ENCODE measurements at places on chromosomes 16 and 17.

- DNase-seq: no peak
Observed at GRCh38 chr17:32564325-32564724, 77.5 kb downstream of the CDK5R1 start.

- no peak for DNase-seq
Observed at GRCh38 chr17:77686903-77687302, 271.6 kb upstream of the TNRC6C start.

GRCh38 chr17:46822388-46822921 lies 4.0 kb upstream of the WNT3 start:
- no peak for DNase-seq

- no peak for DNase-seq
Observed at GRCh38 chr17:17217995-17218394, 11.9 kb upstream of the PLD6 start.

DNA sequence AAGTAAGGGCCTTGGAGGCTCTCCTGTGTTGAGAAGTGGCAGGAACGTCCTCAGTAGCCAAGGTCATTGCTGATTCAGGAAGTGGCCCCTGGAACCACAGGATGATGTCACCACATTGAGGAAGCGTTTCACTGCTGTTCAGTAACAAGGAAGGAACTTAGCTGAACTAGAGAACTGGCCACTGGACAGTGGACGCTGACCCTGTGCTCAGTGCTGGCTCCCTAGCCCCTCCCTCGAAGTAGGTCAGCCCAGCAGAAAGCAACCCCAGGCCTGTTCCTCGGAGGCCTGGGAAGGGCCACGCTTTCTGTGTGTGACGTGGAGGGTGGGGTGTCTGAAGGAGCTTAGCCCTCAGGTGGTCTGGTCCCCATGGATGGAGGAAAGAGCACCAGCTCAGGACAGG lies 58.3 kb downstream of the B9D1 start:
- DNase-seq: no peak

DNA sequence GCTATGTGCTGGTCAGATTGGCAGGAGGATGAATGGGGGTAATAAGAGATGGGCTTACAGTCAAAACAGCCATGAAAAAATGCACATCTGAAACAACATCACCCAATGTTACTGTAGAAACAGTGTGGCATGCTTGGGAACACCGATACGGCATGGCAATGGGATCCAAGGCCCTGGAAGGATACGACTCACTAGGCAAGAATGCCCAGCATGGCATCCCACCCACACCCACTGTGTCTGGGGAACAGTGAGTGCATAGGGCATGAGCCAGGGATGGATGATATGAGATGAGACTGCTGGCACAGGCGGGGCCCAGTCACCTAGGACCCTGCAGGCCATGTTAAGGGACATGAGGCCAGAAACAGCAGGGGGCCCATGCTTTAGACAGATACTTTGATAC lies 11.5 kb downstream of the TRIM25 start:
- DNase-seq: no peak

DNA sequence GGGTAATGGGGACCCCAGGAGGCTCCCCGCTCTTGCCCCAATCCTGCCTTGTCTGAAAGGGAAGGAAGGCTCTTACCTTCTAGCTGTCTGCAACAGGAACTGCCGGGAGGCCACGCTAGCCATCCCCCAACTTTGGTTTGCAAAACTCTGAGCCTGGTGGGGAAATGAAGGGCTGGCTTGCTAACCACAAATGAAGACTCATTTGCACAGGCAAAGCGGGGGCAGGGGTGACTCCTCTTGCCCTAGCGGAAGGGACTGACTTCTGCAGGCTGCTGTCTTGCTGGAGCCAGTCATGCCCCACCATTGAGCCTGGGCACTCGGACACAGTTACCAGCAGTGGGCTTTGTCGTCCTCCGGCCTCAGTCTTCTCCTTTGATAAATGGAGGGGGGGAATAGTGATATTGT lies 52.6 kb downstream of the PLCG2 start:
- no peak for DNase-seq

DNA sequence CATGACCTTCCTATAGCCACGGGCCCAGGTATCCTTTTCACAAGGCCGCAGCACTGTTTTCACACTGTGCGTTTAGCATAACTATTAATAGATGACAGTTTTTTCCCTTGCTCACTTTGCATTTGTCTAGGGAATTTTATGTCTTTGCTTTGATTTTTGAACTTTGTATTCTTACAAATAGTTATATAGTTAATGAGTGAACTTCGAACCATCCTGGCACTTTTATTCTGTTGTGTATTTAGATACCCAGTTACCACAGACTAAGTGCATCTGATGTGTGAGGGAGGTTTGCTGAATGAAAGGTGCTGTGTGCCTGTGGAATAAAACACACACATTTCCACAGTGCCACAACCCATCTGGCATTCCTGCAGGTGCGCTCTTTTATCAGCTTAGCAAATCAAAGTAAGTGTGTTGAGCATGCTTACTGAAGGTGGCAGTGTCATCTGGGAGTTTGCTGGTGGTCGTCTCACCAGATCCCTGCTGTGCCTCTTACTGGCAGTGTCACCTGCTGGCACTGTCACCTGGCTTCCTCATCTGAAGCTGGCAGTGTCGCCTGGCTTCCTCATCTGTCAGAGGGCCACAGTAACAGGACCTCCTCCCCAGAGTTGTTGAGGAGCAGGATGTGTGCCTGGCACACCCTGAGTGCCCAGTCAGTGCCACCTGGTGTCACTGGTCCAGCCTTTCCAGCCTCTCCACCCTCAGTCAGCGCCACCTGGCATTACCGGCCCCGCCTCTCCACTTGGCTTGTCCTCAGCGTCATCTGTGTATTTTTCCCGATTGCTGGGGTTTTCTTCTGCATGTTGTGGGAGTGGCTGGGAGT lies 37.6 kb downstream of the USP10 start:
- no peak for DNase-seq

DNA sequence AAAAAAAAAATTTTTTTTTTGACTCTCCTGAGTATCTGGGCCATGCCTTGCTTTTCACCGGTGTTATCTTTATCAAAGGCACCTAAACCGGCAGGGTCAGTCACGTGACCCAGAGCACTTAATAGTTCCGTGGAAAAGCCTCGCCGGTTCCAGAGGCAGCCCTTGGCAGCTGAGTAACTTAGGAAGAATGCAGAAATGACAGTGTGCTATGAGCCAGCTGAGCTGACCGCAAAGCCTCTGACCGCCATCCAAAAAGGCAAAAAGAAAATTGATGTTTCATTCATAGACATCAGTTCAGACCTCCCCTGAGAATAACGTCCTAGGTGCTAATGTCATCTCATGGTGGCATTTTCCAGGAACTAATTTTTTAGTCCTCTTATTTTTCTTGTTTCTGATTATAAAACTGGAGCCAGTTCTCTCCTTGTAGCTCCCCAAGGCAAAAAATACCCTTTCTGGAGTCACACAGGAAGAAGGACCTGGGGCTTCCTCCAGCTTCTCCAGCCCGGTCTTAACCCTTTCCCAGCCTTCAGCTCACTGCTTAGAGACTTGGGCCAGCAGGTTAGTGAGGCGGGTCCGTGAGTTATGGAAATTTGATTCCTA lies 122.6 kb downstream of the SOCS1 start:
- no peak for DNase-seq

All from GM18507 (cell line).